Smooth muscle cell of trachea (primary cell): ENCODE measurements at places on chromosomes 12 and 14. TPM values are rescaled to one million over a fixed set of nuclear protein-coding genes. Genes with fewer than 3 reads are reported as not detected.

The SPTB gene
- under 0.01 TPM in 1 of 2 replicates, not detected in the other for total RNA-seq

The NUAK1 gene
- total RNA-seq: 3.2 and 4.5 TPM in 2 replicates

The RNU4-1 gene
- total RNA-seq: under 0.01 TPM in 2 replicates

The SLC35F4 gene
- total RNA-seq: under 0.01 TPM in 1 of 2 replicates, not detected in the other

The SLCO1B1 gene
- not detected in 2 replicates for total RNA-seq

The CDH24 gene
- total RNA-seq: 4.7 and 13.6 TPM in 2 replicates

The COL2A1 gene
- under 0.01 and 0.15 TPM in 2 replicates for total RNA-seq

The PAX9 gene
- total RNA-seq: not detected in 2 replicates

The NINJ2 gene
- total RNA-seq: 0.29 and 3.3 TPM in 2 replicates

The SLC22A17 gene
- total RNA-seq: 7.4 and 28.0 TPM in 2 replicates

The ST8SIA1 gene
- 9.9 and 11.9 TPM in 2 replicates for total RNA-seq

The EDDM3A gene
- not detected in 2 replicates for total RNA-seq

The PTPRQ gene
- total RNA-seq: 1.2 TPM in 2 replicates

The EML1 gene
- total RNA-seq: 72.9 and 163 TPM in 2 replicates

The COX8C gene
- not detected in 2 replicates for total RNA-seq

The SP1 gene
- 29.8 and 34.4 TPM in 2 replicates for total RNA-seq

The TC2N gene
- total RNA-seq: 0.29 and 1.2 TPM in 2 replicates

The IQSEC3 gene
- total RNA-seq: under 0.01 and 1.3 TPM in 2 replicates

The LTB4R2 gene
- 3.8 and 4.6 TPM in 2 replicates for total RNA-seq

The GDF3 gene
- not detected in 2 replicates for total RNA-seq

The ARPC3 gene
- 249 and 353 TPM in 2 replicates for total RNA-seq

The STAT2 gene
- 291 and 409 TPM in 2 replicates for total RNA-seq

The TAS2R8 gene
- total RNA-seq: 0.29 TPM in 1 of 2 replicates, not detected in the other

The LBHD2 gene
- total RNA-seq: not detected in 2 replicates

The WSCD2 gene
- not detected in 2 replicates for total RNA-seq

The MANSC4 gene
- total RNA-seq: not detected in 2 replicates

The CDCA3 gene
- 3.3 and 25.9 TPM in 2 replicates for total RNA-seq
